GM23338 (cell line): ENCODE measurements at places on chromosomes 4 and X. TPM values are rescaled to one million over a fixed set of nuclear protein-coding genes. Genes with fewer than 3 reads are reported as not detected.

GRCh38 chrX:68363984-68364383 is 69.3 kb downstream of the OPHN1 start:
- no peak overlapping the region for H3K4me3 ChIP-seq
- H3K4me1 ChIP-seq = no peaks in the 10 kb centered on the region
- H3K27me3 ChIP-seq = no peaks in the 10 kb centered on the region
- no peaks in the 10 kb centered on the region for H3K36me3 ChIP-seq
- no peak overlapping the region for H3K27ac ChIP-seq

DNA sequence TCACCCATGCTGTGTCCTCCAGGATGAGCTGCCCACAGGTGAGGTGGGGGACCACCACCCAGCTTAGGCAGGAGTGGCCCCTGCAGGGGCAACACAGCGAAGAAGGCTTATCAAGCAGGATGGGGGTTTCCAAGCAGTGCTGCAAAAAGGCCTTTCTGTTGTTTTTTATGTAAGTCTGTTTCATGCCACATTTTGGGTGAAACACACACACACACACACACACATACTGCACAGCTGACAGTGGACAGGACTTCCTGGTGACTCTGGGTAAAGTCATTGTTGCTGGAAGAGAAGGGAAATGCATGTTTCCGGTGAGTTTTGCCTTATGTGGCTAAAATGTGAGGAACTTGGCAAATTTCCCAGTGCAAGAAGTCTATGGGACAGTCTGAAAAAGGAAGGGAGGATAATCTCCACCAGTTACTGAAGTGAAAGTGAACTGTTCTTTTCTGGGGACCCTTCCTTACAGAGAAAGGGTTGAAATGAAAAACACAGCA is 119.2 kb downstream of the IRF2 start:
- no peak for DNase-seq
- H3K36me3 ChIP-seq = no peaks in the 10 kb centered on the region
- no peaks in the 10 kb centered on the region for H3K27me3 ChIP-seq
- H3K27ac ChIP-seq = no peak overlapping the region
- peaks cover 13% of the 10 kb centered on the region for H3K4me1 ChIP-seq

GRCh38 chr4:40586034-40586433 is 43.6 kb downstream of the RBM47 start:
- H3K27me3 ChIP-seq = no peaks in the 10 kb centered on the region
- no peak overlapping the region for H3K4me3 ChIP-seq
- no peaks in the 10 kb centered on the region for H3K36me3 ChIP-seq
- peaks cover 42% of the 10 kb centered on the region for H3K4me1 ChIP-seq
- no peak for DNase-seq

- H3K27ac ChIP-seq = no peak overlapping the region
- H3K4me3 ChIP-seq = no peak overlapping the region
- H3K36me3 ChIP-seq = no peaks in the 10 kb centered on the region
- DNase-seq = no peak
- H3K4me1 ChIP-seq = peaks cover 3% of the 10 kb centered on the region
- no peaks in the 10 kb centered on the region for H3K27me3 ChIP-seq
Observed at GRCh38 chr4:119284876-119285780, 36.8 kb downstream of the FABP2 start.

GRCh38 chrX:145881175-145881995 is 63.8 kb downstream of the SLITRK2 start:
- H3K27me3 ChIP-seq = no peaks in the 10 kb centered on the region
- DNase-seq = peak; percentile 30
- no peaks in the 10 kb centered on the region for H3K4me1 ChIP-seq

The TRIM2 gene
- polyA plus RNA-seq = 20.1 and 22.0 TPM in 2 replicates

- H3K36me3 ChIP-seq = no peaks in the 10 kb centered on the region
- no peaks in the 10 kb centered on the region for H3K4me1 ChIP-seq
- H3K27me3 ChIP-seq = no peaks in the 10 kb centered on the region
- DNase-seq = no peak
- H3K27ac ChIP-seq = no peak overlapping the region
- H3K4me3 ChIP-seq = no peak overlapping the region
Observed at GRCh38 chr4:94814237-94814636, 56.5 kb downstream of the BMPR1B start.

The LRPAP1 gene
- polyA plus RNA-seq = 57.2 and 63.0 TPM in 2 replicates

DNA sequence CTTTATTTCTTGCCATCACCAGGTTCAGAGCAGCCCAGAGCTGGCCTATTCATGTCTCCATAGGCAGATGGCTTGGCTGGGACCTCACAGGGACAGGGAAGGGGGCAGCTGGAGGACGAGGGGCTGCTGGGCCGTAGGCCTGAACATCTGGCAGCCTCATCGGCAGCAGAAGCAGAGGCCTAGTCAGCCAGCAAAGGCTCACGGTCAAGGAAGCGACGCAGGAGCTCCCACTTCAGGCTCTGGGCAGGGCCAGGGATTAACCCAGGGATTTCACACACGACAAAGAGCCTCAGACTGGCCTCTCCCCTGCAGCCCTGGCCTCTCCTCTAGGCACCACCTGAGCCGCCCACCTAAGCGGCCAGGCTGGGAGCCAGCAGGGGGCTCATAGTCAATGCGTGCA is 46.0 kb upstream of the MAN2B2 start:
- H3K27me3 ChIP-seq = no peaks in the 10 kb centered on the region
- H3K36me3 ChIP-seq = no peaks in the 10 kb centered on the region
- no peak overlapping the region for H3K4me3 ChIP-seq

DNA sequence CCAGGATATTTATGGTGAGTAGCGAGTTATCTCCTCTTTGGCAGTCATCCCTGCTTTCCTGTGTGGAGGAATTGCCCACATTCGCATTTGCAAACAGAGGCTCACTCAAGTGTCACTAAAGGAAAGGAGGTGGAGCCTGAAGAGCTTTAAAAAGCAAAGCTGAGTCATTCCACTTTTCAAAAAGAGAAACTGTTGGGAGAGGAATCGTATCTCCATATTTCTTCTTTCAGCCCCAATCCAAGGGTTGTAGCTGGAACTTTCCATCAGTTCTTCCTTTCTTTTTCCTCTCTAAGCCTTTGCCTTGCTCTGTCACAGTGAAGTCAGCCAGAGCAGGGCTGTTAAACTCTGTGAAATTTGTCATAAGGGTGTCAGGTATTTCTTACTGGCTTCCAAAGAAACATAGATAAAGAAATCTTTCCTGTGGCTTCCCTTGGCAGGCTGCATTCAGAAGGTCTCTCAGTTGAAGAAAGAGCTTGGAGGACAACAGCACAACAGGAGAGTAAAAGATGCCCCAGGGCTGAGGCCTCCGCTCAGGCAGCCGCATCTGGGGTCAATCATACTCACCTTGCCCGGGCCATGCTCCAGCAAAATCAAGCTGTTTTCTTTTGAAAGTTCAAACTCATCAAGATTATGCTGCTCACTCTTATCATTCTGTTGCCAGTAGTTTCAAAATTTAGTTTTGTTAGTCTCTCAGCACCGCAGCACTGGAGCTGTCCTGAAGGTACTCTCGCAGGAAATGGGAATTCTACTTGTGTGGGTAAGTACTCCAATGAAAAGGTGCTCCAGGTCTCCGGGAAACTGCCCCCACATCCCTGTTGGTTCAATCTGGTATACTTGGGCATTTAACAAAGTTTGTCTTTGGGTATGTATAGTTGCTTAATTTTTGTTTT is at the start of gene EGF:
Gene EGF, plus strand, starts transcription at position 178 of the 890 bp plus-strand sequence. Its CDS starts 453 bp downstream, at position 631.
- H3K27me3 ChIP-seq = no peaks in the 10 kb centered on the region
- H3K4me3 ChIP-seq = peak within 1 kb of the TSS; percentile 3; the same call in 1 of the 2 replicates
- no peaks in the 10 kb centered on the region for H3K36me3 ChIP-seq
- peak; percentile 54 for DNase-seq
- peak within 1 kb of the TSS; percentile 53; the same call in 1 of the 2 replicates for H3K27ac ChIP-seq

- no peak for DNase-seq
- no peak overlapping the region for H3K4me3 ChIP-seq
- H3K4me1 ChIP-seq = peaks cover 14% of the 10 kb centered on the region; the same call in 1 of the 2 replicates
- no peaks in the 10 kb centered on the region for H3K27me3 ChIP-seq
- H3K27ac ChIP-seq = no peak overlapping the region
- no peaks in the 10 kb centered on the region for H3K36me3 ChIP-seq
Observed at GRCh38 chr4:40656201-40656863, 26.7 kb upstream of the RBM47 start.

DNA sequence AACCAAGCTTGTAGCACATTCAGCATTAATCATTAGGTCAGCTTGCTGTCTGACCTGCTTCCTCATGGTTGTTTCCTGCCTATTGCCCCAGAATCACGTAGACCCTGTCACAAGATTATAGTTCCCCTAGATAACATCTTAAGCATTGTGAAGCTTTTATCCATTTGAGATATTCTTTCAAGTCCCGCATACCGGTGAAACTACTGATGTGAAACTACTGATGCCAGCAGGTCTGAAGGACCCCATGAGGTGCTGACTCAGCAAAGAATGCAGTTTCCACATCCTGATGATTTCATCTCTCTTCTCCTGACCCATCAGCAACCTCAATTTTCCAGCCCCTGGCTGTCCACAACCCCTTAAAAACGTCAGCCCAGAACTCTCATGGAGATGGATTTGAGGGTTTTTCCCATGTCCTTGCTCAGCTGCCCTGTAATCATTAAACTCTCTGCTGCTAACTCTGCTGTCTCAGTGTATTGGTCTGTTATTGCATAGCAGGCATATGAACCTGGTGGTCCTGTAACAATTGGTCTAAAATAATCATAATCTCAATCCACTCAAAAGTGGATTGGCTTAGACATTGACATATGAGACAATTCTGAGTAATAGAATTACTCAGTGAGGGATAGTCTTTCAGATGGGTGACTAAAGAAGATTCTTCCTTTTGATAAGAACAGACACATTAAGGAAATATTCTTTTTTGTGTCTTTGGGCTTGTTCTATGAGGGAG is 26.3 kb upstream of the UBA6 start:
- DNase-seq = peak; percentile 10
- H3K27me3 ChIP-seq = no peaks in the 10 kb centered on the region
- no peak overlapping the region for H3K27ac ChIP-seq
- H3K36me3 ChIP-seq = no peaks in the 10 kb centered on the region
- H3K4me3 ChIP-seq = no peak overlapping the region
- no peaks in the 10 kb centered on the region for H3K4me1 ChIP-seq

DNA sequence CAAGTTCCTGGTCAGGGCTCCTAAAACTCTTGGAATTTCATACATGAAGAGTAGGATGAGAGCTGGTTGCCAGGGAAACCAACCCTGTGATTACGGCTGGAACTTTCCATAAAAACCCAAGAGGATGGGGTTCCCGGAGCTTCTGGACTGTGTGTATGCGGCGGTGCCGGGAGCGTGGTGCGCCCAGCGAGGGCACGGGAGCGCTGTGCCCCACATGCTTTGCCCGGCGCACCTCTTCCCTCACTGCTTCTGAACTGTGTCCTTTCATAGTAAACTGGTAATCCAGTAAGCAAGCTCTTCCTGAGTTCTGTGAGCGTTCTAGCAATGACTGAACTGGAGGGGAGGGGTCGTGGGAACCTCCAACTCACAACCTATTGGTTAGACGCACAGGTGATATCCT is 152.6 kb downstream of the AFAP1 start:
- no peaks in the 10 kb centered on the region for H3K4me1 ChIP-seq
- H3K4me3 ChIP-seq = no peak overlapping the region
- no peak for DNase-seq
- no peaks in the 10 kb centered on the region for H3K27me3 ChIP-seq

The FABP2 gene
- polyA plus RNA-seq = not detected in 2 replicates

DNA sequence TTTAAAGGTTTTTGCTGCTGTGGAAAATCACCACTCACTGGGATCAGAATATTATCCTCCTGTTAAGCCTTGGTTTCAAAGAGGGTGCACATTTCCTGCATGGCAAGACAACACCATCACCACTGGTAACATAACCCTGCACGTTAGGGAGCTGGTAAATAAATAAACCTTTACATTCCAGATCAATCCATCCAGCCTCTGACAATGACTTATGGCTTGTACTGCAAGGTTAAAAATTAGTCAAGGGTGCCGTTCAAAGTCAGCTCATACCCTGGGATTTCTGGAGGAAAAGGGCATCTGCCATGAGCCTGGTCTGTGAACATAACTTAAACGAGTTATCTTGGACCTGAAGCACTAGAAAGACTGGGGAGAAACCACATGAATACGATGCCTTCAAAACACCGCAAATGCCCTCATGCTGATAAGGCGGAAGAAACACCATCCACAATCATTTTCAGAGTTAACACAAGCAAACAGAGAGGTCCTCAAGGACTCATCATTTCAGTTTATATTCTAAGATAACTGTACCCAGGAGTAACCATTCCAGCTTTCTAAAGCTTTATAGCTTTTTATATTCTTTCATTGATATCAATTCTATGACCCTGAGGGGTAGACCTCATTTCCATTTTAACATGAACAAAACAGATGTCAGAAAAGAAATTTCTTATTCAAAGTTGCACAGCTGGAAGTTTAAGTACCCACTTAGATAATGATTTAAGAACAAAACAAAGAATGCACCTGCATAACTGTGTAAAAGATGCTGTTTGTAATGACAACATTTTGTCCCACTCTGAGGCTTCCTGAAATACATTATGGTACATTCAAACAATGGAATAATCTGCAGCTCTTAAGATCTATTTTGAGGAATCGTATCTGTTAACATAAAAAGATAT is 103.1 kb downstream of the NPNT start:
- peaks cover 18% of the 10 kb centered on the region for H3K4me1 ChIP-seq
- no peaks in the 10 kb centered on the region for H3K27me3 ChIP-seq
- H3K36me3 ChIP-seq = no peaks in the 10 kb centered on the region
- no peak overlapping the region for H3K4me3 ChIP-seq

The EMCN gene
- not detected in 2 replicates for polyA plus RNA-seq

DNA sequence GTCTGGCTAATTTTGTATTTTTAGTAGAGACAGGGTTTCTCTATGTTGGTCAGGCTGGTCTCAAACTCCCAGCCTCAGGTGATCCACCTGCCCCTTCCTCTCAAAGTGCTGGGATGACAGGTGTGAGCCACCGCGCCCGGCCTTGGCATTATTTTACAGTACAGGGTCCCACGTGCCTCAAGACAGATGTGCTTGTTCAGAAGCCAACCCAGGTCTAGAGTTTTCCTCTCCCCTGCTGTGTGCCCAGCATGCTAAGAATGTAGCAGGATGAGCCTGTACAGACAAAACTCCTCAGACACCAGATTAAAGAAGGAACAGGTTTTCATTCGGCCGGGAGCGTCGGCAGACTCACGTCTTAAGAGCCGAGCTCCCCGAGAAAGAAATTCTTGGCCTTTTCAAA is 42.2 kb downstream of the CRLF2 start:
- no peak overlapping the region for H3K4me3 ChIP-seq
- H3K27me3 ChIP-seq = peaks cover 8% of the 10 kb centered on the region
- peaks cover 39% of the 10 kb centered on the region for H3K4me1 ChIP-seq
- no peak overlapping the region for H3K27ac ChIP-seq
- no peak for DNase-seq

DNA sequence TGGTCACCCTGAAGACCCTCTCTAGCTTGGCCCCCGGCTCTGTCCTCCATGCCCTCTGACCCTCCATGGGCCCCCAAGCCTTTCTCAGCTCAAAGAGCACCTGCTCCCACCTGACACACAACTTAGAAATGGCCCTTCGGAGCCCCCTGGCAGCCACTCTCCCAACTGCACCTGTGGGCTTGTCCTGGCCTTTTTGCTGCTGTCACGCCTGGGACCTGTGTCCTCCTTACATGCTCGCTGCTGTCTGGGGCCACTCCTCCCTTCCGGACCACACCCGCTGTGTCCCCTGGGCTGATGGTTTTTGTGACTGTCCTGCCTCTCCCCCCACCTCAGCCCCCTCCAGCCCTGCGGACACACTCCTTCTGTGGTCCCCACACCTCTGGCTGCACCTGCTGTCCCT is 106.2 kb upstream of the AFAP1 start:
- H3K4me3 ChIP-seq = no peak overlapping the region
- peaks cover 16% of the 10 kb centered on the region for H3K4me1 ChIP-seq
- H3K27me3 ChIP-seq = no peaks in the 10 kb centered on the region
